BJ (cell line): ENCODE measurements at places on chromosomes 7 and 10.

DNA sequence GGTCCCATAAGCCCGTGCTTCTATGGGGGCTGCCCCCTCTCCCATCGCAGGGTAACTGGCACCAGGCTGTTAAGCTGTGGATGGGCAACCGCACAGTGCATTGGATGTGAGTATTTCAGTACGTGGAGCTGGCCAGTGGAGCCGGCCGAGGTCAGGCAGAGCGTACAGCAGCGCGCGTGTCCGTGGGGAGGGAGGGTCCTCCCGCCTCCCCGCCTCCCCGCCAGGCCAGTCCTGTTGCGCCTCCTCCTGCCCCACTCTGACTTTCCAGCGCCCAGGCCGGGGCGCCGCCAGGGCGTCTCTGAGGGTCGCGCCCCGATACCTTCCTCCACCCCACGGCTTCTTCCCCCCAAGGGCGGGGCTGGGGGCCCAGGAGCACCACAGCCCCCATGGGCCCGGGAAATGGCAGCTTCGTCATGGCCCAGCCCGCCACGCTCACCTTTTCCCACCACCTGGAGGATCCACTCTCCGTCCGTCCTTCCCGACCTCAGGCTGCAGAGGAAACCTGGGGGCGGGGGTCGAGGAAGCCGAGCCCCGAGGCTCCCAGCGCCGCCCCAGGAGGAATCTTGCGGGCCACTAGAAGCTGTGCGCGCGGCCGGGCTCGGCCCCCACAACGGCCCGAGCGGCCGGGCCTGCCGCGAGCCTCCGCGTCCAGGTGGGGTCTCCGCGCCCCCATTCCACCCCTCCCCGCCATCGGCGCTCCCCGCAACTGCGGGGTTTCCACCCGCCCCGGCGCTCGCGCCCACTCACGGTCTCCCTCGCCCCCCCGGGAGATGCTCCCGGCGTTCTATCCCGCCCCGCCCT is 831 bp upstream of the PFKP start:
- DNase-seq, result no peak

DNA sequence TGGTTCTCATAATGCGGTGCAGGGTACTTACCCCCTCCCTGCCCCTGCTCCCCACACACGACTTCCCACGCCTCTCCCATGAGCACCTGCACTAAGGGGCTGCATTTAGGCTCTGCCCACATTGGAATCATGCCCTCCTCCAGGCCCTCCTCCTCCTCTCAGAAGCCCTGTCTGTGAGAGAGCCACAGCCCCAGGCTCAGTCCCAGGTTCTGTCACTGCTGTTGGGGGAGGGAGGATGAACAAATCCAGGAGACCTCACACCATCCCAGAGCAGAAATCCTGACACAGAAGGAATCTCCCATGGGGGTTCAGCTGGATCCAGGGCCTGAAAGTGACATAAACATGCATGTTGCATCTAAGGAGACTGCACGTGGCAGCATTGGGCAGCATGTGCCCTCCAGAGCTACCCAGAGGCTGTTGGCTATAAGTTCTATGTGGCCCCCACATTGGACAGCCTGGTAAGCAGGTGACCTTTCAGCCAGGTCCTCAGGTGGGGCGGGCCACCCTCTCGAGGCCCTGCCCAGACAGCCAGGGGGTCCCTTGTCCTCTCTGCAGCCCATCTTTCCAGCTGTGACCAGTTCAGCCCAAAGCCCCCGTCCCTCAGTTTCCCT is 1.6 kb upstream of the PILRA start:
- DNase-seq, result no peak

DNA sequence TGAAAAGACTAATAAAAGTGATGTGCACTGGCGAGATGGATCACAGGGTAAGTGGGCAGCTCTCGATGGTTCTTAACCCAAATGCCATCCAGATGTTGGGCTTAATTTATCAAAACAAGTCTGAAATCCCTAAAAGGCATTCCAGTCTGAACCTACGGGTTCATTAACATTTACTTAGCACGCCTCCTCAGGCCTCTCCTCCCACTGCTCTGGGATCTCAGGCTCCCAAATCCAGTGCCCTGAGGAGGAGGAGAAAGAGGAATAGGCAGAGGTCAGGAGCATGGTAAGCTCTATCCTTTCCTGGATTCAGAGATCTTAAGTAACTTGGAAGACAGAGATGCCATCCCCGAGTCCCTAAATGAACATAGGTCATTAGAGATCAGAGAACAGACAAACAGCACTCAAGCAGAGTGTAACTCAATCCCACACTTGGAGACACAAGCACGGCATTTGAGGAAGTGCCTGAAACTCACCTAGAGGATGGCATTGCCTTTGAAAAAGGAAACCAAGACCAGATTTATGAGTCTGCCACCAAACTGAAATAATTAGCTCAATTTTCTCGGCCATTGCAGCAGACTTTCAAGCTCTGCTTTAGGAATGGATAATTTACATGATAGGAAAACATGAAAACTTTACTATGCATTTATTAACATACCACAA is 140.9 kb downstream of the CXCL12 start:
- DNase-seq, result no peak

DNA sequence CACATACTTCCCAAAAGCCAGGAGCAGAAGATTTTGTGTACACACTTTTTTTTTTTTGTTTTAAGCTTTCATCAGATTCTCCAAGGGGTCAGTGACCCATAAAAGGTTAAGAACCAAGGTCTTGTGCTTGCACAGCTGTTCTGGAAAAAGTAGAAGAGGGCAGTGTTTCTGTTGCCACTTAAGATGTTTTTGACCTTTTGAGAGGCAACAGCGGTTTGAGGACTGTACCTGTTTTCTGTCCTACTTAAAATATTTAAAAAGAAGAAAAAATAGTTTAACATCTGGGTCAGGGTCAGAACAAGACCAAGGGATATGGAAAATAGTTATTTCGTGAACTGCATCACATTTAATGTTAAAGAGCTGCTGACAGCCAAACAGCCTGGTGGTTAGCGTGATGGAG is 32.9 kb downstream of the AUTS2 start:
- DNase-seq, result no peak

DNA sequence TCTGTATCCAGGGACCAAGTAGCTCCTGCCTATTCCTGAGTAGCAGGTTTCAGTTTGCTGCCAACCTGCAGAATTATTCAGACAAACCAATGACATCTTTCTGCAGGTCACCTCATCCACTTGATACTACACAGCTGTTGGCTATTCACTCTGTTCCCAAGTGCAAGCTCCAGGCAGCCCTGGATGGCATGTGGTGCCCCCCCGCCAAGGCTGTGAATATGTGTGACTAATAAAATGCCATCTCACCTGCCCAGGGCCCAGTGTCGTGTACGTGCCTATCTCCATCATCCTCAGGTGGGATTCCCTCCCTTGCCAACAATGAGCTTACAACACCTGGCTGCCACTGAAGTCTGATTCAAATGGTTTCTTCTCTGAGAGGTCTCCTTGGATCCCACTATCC is 125.8 kb downstream of the RAB11FIP2 start:
- no peak for DNase-seq

GRCh38 chr7:157470701-157471131 is 133.9 kb downstream of the DNAJB6 start:
- no peak for DNase-seq

DNA sequence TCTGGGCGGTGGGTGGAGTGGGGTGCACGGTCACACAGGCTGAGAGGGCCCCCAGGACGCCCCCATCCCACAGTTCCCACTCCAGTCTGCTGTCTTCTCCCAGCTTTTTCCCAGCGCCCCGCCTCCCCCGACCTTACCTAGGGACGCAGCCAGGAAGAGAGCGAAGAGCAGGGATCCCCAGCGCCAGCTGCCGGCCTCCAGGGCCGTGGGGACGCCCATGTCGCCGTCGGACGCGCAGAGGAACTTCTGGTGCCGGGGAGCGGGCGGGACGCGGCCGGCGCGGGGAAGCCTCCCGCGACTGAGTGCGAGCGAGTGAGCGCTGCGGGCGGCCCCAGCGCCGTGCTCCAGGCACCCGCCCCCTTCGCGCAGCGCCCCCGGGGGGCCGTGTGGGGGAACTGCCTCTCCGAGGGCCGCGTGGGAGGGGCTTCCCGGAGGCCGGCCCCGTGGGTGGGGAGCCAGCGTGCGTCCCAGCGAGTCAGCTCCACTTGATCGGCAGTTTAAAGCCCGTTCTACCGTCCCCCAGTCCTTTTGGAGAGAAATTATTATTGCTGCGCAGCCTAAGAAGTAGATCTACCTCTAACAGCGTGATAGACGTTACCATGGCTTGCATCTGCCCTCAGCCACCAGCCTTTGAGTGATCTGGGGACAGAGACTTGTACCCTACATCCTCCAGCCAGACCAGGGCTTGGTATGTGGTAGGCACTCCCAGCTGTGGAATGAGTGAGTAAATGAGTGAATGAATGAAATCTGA is at the start of gene VSIR:
TSS of gene VSIR (minus strand) at position 300 of the 751 bp plus-strand sequence. CDS start at position 219, 81 bp downstream.
- DNase-seq, result peak; percentile 41

DNA sequence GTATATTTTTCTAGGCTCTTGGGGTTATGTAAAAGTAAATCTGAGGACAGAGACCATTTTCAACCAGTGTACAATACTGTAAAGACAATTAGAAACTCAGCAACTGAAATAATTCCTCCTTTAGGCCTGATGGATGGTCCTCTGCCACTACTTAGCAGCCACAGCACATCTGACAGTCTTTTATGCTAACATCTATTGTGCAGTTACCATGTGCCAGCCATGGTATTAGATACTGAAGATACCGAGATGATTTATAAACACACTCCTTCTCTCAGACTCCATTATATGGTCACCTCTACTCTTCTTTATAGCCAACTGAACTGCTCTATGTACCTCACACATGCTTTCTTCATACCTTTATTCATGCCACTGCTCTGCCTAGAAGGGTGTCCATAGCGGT is 61.2 kb upstream of the CCNJ start:
- DNase-seq, result no peak

- DNase-seq, result no peak
Observed at GRCh38 chr7:127393368-127394058, 1.0 kb upstream of the ZNF800 start.

- DNase-seq, result no peak
Observed at GRCh38 chr7:67738958-67739357, 742.3 kb downstream of the TYW1 start.

GRCh38 chr7:79176859-79177477 is 276.5 kb downstream of the MAGI2 start:
- no peak for DNase-seq

GRCh38 chr10:124037784-124038183 is 55.6 kb downstream of the CHST15 start:
- no peak for DNase-seq

DNA sequence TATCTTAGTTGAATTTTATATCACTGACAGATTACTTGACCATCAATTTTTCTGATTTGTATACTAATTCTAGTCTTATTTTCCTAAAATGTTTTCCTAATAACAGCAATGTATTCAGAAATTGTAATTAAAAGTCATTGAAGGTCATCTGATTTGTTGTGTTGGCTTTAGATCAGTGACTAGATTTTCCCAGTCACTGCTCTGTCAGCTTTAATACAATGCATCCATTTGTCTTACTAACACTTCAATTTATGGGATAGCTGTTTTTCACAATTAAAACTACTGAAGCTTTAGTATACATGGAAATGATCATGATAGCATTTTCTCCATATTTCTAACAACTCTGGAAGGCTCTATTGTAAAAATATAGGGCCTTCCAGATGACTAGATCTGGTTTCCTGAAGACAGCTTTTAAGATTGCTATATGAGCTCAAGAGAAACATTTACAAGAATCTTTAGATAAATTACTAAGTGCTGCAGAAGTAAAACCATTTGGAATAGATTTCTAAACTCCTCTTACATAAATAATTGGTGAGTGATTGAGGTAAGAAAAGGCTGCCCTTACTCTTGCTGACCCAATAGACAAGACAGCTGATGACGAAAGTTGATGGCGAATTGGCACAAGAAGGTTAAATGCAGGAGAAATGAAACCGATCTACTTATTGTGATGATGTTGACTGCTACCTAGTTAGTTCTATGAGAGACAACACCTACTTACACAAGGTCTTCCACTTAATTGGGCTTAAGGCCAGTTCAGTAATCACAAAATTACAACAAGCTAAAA is 74.1 kb downstream of the LRRTM3 start:
- DNase-seq, result no peak

DNA sequence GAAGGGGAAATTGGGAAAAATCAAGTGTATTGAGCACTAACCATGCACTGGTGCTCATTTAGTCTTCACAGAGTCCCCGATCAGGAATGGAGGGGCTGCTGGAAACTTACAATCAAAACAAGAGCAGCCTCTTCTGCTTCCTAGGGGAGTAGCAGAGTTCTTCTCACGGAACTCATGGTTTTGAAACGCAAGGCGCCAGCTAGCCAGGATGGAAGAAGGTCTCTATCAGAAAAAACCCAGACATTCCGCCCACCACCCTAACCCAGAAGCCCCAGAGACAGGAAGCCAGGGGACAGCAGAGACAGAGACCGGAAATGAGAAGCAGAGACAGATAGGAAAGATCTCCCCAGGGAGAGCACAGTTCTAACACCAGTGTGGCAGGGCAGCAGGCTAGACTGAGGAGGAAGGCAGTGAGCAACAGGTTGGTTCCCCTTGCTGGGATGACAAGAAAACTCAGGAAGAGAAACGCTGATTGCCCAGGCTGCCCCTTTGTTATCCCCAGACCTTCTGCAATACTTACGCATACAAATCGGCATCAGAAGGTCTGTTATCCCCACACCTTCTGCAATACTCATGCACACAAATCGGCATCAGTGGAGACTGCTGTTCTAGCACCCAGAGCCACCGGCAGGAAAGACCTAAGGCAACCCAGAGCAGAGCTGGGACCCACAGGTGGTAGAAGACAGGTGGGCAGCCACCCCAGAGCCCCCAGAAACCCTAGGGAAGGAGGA is 99.2 kb downstream of the CPXM2 start:
- no peak for DNase-seq

GRCh38 chr10:58555170-58555929 is 42.7 kb downstream of the BICC1 start:
- no peak for DNase-seq

GRCh38 chr10:31947144-31947926 is 18.7 kb upstream of the ARHGAP12 start:
- DNase-seq, result peak; percentile 90

- no peak for DNase-seq
Observed at GRCh38 chr10:88336334-88336733, 246.8 kb downstream of the RNLS start.

GRCh38 chr10:129126982-129127381 is 340.1 kb upstream of the MGMT start:
- no peak for DNase-seq

- no peak for DNase-seq
Observed at GRCh38 chr7:148230296-148230695, 360.3 kb upstream of the C7orf33 start.

DNA sequence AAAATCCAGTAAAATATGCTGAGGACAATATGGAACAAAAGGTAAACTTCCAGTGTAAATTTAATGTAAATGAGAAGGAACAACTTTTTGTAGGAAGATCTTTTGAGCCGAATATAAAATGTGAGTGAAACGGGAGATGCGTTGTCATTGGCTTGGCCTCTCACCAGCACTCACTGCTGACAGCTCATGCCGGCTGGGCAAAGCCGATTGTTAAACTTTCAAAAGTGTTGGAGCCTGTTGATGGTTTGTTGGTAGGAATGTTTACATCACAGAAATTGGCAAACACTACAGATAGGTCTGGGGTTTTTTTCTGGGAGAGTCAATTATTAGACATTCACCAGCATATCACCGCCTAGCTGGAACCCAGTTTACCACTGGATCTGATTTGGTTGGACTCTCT is 6.1 kb downstream of the PSTK start:
- no peak for DNase-seq

GRCh38 chr10:18230794-18231193 is 90.6 kb downstream of the CACNB2 start:
- no peak for DNase-seq

GRCh38 chr7:131327049-131327625 is 539 bp upstream of the MKLN1 start:
- peak; percentile 28 for DNase-seq
